NCI-H2081 (cell line): ENCODE measurements at places on chromosomes 2 and 18.
A peak's percentile ranks its signal among the peaks of the same experiment; 100 is the strongest.

GRCh38 chr2:230861552-230862255 lies 3.0 kb upstream of the ITM2C start:
- DNase-seq = no peak

- no peak for DNase-seq
These were observed 563.8 kb downstream of the TDRD15 start for GRCh38 chr2:21687589-21687988.

GRCh38 chr2:175877845-175878544 lies 124.1 kb downstream of the LNPK start:
- no peak for DNase-seq

- no peak for DNase-seq
These were observed 116.5 kb upstream of the DLX2 start for GRCh38 chr2:172219201-172219600.

DNA sequence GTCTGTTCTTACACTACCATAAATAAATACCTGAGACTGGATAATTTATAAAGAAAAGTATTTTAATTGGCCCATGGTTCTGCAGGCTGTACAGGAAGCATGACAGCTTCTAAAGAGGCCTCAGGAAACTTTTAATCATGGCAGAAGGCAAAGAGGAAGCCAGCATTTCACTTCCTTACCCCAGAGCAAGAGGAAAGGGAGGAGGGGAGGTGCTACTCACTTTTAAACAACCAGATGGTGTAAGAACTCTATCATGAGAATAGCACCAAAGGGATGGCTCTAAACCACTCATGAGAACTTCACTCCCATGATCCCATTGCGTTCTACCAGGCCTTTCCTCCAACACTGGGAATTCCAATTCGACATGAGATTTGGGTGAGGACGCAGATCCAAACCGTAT lies 344.4 kb upstream of the SLC39A10 start:
- DNase-seq = no peak

- DNase-seq = no peak
These were observed 31.3 kb downstream of the GATA6 start for GRCh38 chr18:22200611-22201225.

GRCh38 chr2:1140389-1141003 lies 189.8 kb downstream of the SNTG2 start:
- DNase-seq = no peak

- DNase-seq = peak; percentile 42
These were observed 323.1 kb downstream of the KCNJ3 start for GRCh38 chr2:155021618-155022017.

GRCh38 chr18:35157181-35157580 lies 83.7 kb upstream of the ZNF397 start:
- no peak for DNase-seq

GRCh38 chr2:15874321-15874720 lies 66.0 kb upstream of the MYCN start:
- DNase-seq = no peak

DNA sequence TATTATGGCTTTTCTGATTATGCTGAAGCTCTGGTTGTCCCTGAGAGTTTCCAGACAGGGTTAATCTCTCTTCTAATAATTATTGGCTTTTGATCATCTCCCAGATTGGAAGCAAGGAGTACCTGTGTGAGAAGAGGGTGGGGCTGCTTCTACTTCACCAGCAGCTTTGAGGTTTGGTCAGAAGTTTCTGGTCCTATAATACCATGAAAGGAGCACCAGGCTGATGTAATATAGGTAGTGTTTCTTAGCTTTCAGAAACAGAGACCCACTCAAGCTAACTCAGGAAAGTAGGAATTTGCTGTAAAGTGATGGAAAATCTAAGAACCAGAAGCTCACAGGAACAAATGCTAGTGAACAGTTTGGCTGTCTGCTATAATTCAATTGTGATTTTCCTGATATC lies 57.6 kb downstream of the SGPP2 start:
- DNase-seq = no peak

DNA sequence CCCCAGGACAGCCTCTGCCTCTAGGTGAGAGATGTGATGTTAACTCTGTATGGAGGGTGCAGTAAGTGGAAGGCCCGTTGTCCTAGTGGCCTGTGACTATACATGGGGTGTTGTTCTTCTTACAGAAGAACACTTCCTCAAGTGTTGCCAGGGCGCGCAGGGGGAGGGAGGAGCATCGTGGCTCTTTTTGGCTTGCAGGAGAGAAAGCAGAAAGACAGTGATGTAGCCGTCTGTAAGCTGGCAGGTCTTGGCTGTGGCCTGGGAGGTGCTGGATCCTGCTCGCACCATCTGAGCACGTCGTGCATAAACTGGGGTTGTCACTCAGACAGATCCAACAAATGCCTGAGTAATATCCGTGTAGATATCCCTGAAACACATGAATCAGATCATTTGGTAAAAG lies 44.3 kb downstream of the ZNF236 start:
- DNase-seq = no peak

GRCh38 chr2:8684540-8684877 lies 2.7 kb downstream of the ID2 start:
- DNase-seq = no peak

- DNase-seq = no peak
These were observed 96.7 kb upstream of the COPS8 start for GRCh38 chr2:236988690-236989624.

GRCh38 chr2:223386189-223386588 lies 216.0 kb downstream of the SCG2 start:
- no peak for DNase-seq

- no peak for DNase-seq
These were observed 34.0 kb upstream of the KLF11 start for GRCh38 chr2:10009271-10009810.

DNA sequence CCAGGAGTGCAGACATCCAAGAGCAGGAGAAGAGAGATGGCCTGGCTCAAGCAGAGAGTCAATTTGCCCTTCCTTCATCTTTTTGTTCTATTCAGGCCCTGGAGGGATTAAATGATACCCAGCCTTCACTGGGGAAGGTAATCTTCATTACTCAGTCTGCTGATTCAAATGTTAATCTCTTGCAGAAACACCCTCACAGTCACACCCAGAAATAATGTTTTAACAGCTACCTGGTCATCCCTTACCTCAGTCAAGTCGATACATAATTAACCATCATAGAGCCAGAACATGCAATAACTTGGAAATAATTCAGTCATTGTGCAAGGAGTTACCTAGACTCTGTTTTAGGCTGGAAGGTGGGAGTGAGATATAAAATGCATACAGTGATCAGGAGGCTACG lies 163.7 kb upstream of the TNP1 start:
- DNase-seq = no peak

DNA sequence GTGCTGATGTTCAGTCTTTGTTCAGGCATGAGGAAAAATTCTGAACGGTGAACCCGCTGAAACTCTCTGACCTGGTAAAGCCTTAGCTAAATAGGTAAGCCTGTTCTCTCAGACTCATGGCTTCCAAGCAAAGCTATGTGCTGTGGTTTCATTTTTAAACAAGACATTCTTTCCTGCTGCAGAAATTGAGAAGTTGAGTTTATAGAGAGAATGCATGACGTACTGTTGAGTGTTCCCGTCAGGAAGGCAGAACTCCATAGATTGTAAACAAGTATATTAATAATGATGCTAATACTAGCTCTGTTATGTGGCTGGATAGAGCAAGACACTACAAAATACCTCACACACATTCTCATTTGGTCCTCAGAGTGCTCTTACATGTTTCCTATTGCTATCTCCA lies 424.0 kb upstream of the CRIM1 start:
- no peak for DNase-seq

GRCh38 chr2:39542523-39542922 lies 105.4 kb upstream of the MAP4K3 start:
- DNase-seq = no peak

GRCh38 chr2:225457482-225457881 lies 58.0 kb downstream of the NYAP2 start:
- peak; percentile 8 for DNase-seq

DNA sequence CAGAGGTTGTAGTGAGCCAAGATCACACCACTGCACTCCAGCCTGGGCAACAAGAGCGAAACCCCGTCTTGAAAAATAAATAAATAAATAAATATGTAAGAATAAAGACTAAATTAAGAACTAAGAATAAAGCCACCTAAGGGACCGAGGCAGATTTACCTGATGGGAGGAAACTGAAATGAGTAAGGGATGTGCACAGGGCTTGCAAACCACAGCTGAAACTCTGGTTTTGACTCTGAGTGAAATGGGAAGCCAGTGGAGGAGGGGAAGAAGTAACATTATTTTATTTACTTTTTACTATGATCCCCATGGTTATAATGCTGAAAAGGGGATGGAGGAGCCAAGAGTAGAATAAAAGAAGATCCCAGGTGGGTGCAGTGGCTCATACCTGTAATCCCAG lies 107.3 kb downstream of the CABYR start:
- no peak for DNase-seq

GRCh38 chr2:159217676-159218075 lies 68.8 kb downstream of the WDSUB1 start:
- DNase-seq = no peak

DNA sequence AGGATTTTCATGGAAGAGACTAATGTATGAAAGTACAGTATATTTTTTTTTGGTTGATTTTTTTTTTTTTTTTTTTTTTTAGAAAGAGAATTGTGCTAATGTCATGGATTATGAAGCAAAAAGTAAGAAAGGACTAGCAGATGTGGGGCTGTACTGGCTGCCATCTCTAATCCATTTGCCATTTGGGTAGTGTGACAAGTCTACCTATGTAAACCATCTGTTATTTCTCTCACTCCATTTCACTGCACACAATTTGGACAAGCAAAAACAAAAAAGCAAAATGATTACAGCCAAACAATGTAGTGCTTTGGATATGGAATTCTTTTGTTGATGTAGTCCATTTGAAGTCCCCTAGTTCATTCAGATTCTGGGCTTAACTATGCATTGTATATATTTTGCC lies 1355.4 kb downstream of the LRP1B start:
- DNase-seq = no peak

- DNase-seq = no peak
These were observed 34.4 kb upstream of the BZW1 start for GRCh38 chr2:200777275-200777674.

- DNase-seq = peak; percentile 68
These were observed 17.4 kb upstream of the MRPL33 start for GRCh38 chr2:27754138-27754588.

DNA sequence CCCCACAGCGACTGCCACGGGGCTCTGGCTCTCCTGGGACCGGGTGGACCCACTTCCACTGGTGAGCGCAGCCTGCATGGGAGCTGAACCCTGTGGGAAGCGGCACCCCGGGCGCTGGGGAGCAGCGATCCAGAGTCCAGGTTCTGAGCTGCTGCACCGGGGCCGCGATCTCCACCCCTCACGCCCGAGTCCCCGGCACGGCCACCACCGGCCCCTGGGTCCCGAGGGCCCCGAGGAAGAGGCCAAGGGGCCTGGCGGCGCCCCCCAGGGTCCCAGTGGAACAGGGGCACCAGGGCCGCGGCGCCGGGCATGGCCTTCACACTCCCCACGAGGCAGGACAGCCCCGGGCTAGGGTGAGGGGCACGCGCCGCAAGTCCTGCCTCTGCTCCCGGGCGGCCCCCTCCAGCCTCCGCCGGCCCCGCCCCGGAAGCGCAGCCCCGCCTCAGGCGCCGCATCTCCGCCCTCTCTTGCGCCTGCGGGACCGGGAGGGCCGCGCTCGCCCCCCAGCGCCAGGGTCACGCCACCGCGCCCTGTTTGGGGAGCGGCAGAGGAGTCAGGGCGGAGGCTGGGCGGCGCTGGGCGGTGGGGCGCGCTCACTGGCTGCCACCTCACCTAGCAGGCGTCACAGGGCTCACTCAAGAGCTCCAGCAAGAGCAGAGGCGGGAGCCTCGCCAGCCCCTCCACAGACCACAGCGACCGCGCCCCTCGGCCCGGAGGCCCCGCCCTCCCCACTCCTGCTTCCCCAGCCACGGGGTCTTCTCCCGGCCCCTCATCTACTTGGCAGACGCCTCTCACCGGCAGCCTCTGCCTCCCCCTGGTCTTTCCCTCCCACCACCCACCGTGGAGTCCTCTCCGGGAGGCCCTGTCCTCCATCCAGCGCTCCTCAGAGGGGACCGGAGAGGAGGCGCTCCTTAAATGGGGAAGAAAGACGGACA lies 26.8 kb downstream of the THAP4 start:
- DNase-seq = no peak

- DNase-seq = no peak
These were observed 288.8 kb upstream of the SOX11 start for GRCh38 chr2:5403392-5403791.

DNA sequence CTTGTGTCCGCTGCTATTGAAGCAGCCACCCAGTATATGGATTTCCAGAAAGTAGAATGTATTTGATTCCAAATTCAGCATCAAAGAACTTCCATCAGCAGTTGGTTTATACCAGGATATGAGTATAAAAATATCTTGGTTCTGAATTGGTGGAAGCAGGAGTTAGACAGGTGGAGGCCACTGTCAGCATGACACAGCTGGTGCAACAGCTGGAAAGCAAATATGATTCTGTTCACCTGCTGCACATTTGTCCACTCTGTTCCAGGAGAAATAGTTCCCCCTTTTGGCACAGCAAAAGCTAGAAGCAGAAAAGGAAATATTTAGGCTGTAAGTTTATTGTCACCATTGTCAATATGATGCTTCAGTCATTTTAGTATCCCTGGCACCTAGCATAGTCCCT lies 41.2 kb downstream of the KIAA2012 start:
- DNase-seq = no peak

DNA sequence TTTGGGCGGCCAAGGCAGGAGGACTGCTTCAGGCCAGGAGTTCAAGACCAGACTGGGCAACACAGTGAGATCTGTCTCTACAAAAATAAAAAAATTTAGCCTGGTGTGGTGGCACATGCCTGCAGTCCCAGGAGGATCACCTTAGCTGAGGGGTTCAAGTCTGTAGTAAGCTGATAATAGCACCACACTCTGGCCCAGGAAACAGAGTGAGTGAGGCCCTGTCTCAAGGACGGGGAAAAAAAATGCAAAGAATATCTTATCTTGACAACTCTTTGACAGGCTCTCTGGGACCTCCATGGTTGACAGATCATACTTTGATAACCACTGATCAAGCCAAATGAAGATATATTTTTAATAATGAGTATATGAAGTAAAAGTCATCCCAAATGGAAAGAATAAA lies 22.7 kb downstream of the USP34 start:
- DNase-seq = no peak

DNA sequence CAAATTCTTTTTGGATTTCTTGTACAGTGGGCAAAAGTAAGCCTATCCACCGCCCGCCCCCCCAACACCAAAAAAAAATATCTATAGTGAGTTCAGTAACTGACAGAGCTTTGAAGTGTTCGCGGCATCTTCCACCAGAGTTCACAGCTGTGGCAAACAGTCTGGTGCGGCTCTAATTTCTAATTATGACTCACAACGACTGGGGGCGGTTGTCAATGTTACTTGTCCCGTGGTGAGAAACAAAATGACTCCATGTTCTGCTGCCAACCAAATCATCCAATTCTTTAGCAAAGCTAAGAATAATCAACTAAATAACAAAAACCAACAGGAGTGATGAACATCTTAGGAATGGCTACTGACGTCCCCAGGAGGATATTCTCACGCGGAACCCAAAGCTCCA lies 392.5 kb upstream of the SALL3 start:
- no peak for DNase-seq
